Heart right ventricle (tissue), 16 donors: ENCODE measurements at places on chromosomes 3 and 15. TPM values are rescaled to one million over a fixed set of nuclear protein-coding genes. Genes with fewer than 3 reads are reported as not detected.

GRCh38 chr15:38894243-38894948 is 329.8 kb upstream of the RASGRP1 start:
- H3K36me3 ChIP-seq = no peaks in the 10 kb centered on the region
- H3K27me3 ChIP-seq = no peaks in the 10 kb centered on the region
- H3K4me3 ChIP-seq = no peak overlapping the region

DNA sequence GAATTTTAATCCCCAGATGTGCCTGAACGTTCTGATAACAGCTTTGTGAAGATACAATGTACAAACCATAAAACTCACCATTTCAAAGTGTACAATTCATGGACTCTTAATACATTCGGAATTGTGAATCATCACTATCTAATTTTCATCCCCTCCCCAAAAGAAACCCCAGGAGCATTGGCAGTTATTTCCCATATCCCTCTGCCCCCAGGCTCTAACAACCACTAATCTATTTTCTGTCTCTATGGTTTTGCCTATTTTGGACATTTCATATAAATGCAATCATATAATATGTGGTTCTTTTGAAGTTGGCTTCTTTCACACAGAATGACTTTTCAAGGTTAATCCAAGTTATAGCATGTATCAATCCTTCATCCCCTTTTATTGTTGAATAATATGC is 25.3 kb downstream of the PRICKLE2 start:
- H3K4me3 ChIP-seq = no peak overlapping the region
- H3K27me3 ChIP-seq = no peaks in the 10 kb centered on the region
- peaks cover 25% of the 10 kb centered on the region for H3K36me3 ChIP-seq
- no peak for DNase-seq
- no peak overlapping the region for H3K27ac ChIP-seq

- DNase-seq = no peak
- no peaks in the 10 kb centered on the region for H3K36me3 ChIP-seq
- no peaks in the 10 kb centered on the region for H3K27me3 ChIP-seq
- no peak overlapping the region for H3K27ac ChIP-seq
Observed at GRCh38 chr3:72232777-72233176, 447.8 kb upstream of the PROK2 start.

SNX22 gene
- total RNA-seq = 0.78 TPM

DNA sequence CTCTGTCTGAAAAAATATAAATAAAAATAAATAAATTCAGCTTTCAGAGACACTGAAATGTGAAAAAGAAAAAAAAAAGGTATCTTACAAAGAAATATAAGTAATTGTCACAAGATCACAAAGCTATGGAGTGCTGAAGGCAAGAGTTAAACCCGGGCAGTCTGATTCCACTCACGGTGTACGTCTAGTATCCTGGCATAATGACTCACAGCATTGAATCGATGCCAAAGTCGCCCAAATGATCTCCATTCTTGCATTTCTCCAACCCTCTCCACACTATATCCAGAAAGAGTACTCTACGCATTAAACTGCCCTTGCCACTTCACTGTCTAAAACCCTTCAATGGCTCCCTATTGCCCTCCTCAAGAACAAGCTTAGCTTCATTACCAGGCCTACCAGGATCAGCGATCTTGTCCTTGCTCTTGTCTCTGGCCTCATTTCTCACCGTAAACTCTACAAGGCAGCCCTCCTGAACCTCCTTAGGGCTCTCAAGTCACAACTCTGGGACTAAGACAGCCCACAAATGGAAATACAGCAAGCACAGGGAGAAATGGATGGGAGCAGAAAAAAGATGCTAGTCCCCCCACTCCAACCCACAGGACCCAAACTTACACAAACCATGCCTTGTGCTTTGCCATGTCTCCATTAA is 7.7 kb downstream of the SUCLG2 start:
- H3K36me3 ChIP-seq = no peaks in the 10 kb centered on the region
- no peaks in the 10 kb centered on the region for H3K27me3 ChIP-seq
- DNase-seq = no peak
- no peak overlapping the region for H3K27ac ChIP-seq
- no peak overlapping the region for H3K4me3 ChIP-seq

- no peaks in the 10 kb centered on the region for H3K36me3 ChIP-seq
- no peak for DNase-seq
- H3K4me3 ChIP-seq = no peak overlapping the region
- H3K4me1 ChIP-seq = no peaks in the 10 kb centered on the region
- no peak overlapping the region for H3K27ac ChIP-seq
- H3K27me3 ChIP-seq = no peaks in the 10 kb centered on the region
Observed at GRCh38 chr15:47959617-47960413, 161.0 kb upstream of the SLC24A5 start.

GRCh38 chr3:193593668-193594030 is 641 bp downstream of the OPA1 start:
- H3K27ac ChIP-seq = peak overlapping the region; percentile 85
- DNase-seq = no peak
- H3K36me3 ChIP-seq = no peaks in the 10 kb centered on the region
- H3K27me3 ChIP-seq = no peaks in the 10 kb centered on the region

DNA sequence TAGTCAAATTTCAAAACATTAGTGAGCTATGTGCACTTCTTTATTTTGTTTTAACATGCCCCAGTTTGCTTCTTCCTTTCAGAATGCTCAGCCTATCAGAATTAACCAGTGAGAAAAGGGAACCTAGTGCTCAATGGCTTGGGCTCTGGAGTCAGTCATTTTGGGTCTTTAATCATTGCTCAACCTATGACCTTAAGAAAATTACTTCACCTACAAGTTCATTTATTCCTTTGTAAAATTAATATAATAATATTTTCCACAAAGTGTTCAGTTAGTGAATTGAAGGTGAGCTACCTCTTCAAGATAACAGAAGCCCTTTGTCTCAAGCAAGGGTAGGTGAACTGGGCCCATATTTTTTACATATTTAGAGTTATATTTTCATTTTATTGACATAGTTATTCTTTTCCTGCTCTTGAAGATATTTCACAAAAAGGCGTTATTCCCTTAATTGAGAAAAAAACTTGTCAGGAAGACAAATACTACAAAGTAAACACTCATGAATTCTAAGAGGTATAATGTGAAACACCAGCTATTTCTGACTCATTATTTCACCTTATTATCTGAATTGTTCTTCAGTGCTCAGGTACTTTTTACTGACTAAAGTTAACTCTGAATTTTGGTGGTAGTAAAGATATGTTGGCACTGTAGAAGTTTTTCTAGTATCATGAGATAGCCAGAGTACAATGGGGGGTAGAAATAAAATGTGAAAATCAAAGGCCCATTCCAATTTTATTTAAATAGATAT is 415.5 kb downstream of the NAALADL2 start:
- no peak for DNase-seq
- H3K27me3 ChIP-seq = no peaks in the 10 kb centered on the region
- no peaks in the 10 kb centered on the region for H3K4me1 ChIP-seq
- H3K4me3 ChIP-seq = no peak overlapping the region
- H3K36me3 ChIP-seq = no peaks in the 10 kb centered on the region

- H3K4me3 ChIP-seq = no peak overlapping the region
- H3K27me3 ChIP-seq = no peaks in the 10 kb centered on the region
- H3K36me3 ChIP-seq = no peaks in the 10 kb centered on the region
- no peak overlapping the region for H3K27ac ChIP-seq
- H3K4me1 ChIP-seq = no peaks in the 10 kb centered on the region
Observed at GRCh38 chr3:55579496-55579895, 92.4 kb upstream of the WNT5A start.

GRCh38 chr3:129619726-129620162 is 13.3 kb upstream of the PLXND1 start:
- no peaks in the 10 kb centered on the region for H3K27me3 ChIP-seq
- no peak overlapping the region for H3K4me3 ChIP-seq
- peak; percentile 12 for DNase-seq
- H3K4me1 ChIP-seq = peaks cover 90% of the 10 kb centered on the region
- H3K36me3 ChIP-seq = no peaks in the 10 kb centered on the region

CELSR3 gene
- total RNA-seq = 0.21 TPM

- no peaks in the 10 kb centered on the region for H3K4me1 ChIP-seq
- no peaks in the 10 kb centered on the region for H3K36me3 ChIP-seq
- no peak overlapping the region for H3K4me3 ChIP-seq
- peak; percentile 46 for DNase-seq
- no peak overlapping the region for H3K27ac ChIP-seq
Observed at GRCh38 chr15:42133886-42134502, 22.4 kb downstream of the PLA2G4F start.

GRCh38 chr3:25907081-25907480 is 117.2 kb downstream of the OXSM start:
- H3K4me3 ChIP-seq = no peak overlapping the region
- no peaks in the 10 kb centered on the region for H3K27me3 ChIP-seq
- H3K4me1 ChIP-seq = no peaks in the 10 kb centered on the region
- DNase-seq = no peak
- H3K36me3 ChIP-seq = no peaks in the 10 kb centered on the region
- H3K27ac ChIP-seq = no peak overlapping the region

DNA sequence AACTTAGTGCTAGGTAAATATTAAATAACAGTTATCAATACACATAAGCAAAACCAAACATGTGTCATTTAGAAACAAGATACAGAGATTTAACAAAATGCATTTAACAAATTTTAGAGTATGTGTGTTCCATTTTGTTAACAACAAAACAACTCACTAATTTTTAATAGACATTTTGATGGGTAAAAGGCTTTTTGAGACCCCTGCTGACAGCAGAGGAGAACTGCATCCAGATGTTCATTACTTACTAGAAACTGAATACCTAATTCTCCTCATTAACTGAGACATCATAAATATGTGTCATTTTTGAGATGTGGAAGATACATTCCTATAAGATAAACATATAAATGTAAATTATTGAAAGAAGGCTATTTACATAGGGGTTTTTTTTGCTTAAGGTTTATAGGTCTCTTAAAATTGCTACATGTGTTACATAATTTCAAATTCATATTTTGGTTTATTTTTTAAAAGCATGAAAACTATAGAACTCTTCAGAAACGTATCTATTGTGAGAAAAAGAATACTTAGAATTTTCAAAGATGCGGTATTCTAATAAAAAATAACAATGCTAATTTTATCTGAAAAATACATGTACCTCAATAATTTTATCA is 1009.8 kb downstream of the TUSC7 start:
- no peak overlapping the region for H3K27ac ChIP-seq
- no peaks in the 10 kb centered on the region for H3K4me1 ChIP-seq
- no peak overlapping the region for H3K4me3 ChIP-seq
- peaks cover 6% of the 10 kb centered on the region for H3K27me3 ChIP-seq
- no peak for DNase-seq
- H3K36me3 ChIP-seq = no peaks in the 10 kb centered on the region

- no peak for DNase-seq
- no peaks in the 10 kb centered on the region for H3K27me3 ChIP-seq
- H3K4me3 ChIP-seq = no peak overlapping the region
- no peak overlapping the region for H3K27ac ChIP-seq
- H3K4me1 ChIP-seq = peaks cover 86% of the 10 kb centered on the region
- H3K36me3 ChIP-seq = peaks cover 15% of the 10 kb centered on the region
Observed at GRCh38 chr3:64673159-64673715, 14.6 kb downstream of the ADAMTS9 start.

DNA sequence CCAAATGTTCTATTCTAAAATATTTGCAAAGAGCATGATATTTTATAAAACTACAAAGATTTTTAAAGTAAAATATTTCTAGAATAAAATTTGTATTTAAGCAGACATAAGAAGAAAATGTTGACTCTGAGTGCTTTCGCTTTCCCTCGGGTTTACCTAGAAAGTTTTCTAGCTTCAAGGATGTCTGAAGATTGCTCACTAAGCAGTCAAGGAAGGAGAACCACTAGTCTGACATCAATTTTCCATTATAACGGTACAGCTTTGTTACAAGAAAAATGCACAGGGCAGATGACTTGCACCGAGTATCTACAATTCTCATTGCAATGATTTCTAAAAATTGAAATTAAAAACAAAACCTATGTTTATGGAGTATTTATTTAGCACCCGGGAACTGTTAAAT is 14.2 kb downstream of the GPR15 start:
- H3K4me3 ChIP-seq = no peak overlapping the region
- no peaks in the 10 kb centered on the region for H3K4me1 ChIP-seq
- H3K27ac ChIP-seq = no peak overlapping the region
- peaks cover 4% of the 10 kb centered on the region for H3K27me3 ChIP-seq
- H3K36me3 ChIP-seq = no peaks in the 10 kb centered on the region

DNA sequence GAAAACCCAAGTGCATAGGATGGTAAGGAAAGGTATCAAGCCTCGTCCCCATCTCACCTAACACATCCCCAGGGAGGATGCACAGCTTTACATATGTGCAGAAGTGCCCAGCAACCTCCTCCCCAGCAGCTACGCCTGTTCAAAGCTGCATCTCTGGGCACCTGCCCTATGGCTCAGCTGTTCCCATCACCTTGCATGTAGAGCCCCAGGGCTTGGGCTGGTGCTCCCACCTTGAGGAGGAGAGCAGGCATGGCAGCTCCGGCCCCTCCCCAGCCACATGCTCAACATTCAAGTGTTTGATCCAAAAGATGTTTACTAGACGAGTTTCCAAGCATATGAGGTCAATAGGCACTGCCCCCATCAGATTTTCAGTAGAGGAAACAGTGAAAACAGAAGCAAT is 173.5 kb downstream of the ATP10A start:
- peaks cover 14% of the 10 kb centered on the region for H3K4me1 ChIP-seq
- no peak overlapping the region for H3K4me3 ChIP-seq
- H3K27ac ChIP-seq = no peak overlapping the region
- no peak for DNase-seq
- H3K27me3 ChIP-seq = no peaks in the 10 kb centered on the region

- H3K4me1 ChIP-seq = peaks cover 12% of the 10 kb centered on the region
- H3K4me3 ChIP-seq = no peak overlapping the region
- H3K27ac ChIP-seq = no peak overlapping the region
Observed at GRCh38 chr3:44992555-44993470, 16.8 kb downstream of the EXOSC7 start.

GOLGA6L7 gene
- not detected for total RNA-seq

GRCh38 chr3:111650378-111651275 is 55.5 kb upstream of the ZBED2 start:
- peaks cover 26% of the 10 kb centered on the region for H3K27me3 ChIP-seq
- H3K27ac ChIP-seq = no peak overlapping the region
- no peaks in the 10 kb centered on the region for H3K36me3 ChIP-seq
- H3K4me3 ChIP-seq = no peak overlapping the region

DNA sequence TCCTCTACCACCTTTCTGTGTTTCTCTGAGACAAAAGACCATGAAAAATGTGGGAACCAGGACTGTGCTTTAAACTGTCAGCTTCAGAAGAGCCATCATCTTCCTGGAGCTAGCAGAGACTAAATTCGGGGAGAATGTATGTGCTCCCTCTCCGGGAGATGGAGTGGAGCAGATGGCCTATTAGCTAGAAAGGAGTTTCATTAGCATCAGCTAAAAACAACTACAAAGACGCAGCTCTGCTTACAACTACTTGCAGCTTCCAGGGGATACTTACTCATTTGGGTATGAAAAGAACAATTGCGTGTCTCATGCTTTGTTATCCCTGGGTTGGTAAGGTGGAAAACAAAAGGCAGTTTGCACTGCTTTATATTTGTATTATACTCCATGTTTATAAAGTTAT is 159.6 kb downstream of the MFSD1 start:
- DNase-seq = no peak
- no peaks in the 10 kb centered on the region for H3K4me1 ChIP-seq
- no peak overlapping the region for H3K4me3 ChIP-seq
- H3K27ac ChIP-seq = no peak overlapping the region
- H3K36me3 ChIP-seq = no peaks in the 10 kb centered on the region

ATP8B4 gene
- total RNA-seq = 1.7 TPM
